Left renal pelvis (tissue), 4 donors: ENCODE measurements at places on chromosomes 1 and 21. TPM values are rescaled to one million over a fixed set of nuclear protein-coding genes. Genes with fewer than 3 reads are reported as not detected.

AMY1B gene
- polyA plus RNA-seq: 0.29 TPM

CLCA4 gene
- polyA plus RNA-seq: 0.13 TPM

DNA sequence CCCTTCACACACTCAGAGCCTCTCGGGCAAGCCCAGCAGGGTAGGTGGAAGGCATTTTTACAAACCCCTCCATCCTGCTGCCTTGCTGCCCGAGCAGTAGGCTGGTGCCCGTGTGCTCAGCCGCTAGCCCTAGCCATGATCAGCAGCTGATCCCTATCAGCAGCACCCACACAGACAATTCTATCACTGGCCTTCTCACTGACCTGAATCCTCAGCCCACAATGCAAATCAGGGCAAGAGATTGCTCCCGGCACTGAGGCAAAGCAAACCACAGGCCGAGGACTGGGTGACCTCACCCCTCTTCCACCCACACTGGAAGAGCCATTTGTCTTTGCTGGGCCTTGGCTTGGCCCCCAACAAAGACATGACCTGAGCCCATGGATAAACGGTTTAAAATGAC, 895 bp upstream of the PDZK1 start:
- no peak for DNase-seq

GRCh38 chr1:96400089-96400488, 321.5 kb upstream of the PTBP2 start:
- DNase-seq: no peak

- no peak for DNase-seq
Measured at GRCh38 chr1:98388441-98388840, 273.1 kb upstream of the SNX7 start.

DNA sequence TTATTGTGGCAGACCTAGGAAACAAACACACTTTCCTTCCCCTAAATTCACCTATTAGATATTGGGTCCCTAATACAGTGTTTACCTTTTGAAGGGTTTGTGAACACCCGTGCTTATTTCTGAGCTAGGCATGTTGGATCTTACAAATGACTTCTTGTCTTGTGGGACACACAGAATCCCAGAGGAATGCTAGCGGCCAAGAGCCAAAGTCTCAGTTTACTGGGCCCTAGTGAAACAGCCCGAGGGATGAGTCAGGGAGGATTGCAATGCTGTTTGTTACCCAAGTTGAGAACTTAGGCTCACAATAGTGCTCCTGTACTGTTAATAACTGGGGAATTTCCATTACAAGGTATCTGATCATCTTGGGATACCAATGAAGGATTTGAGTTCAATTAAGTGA, 100.1 kb upstream of the AKT3 start:
- DNase-seq: no peak

RGS16 gene
- polyA plus RNA-seq: 0.82 TPM

CD5L gene
- polyA plus RNA-seq: not detected

- DNase-seq: no peak
Measured at GRCh38 chr21:46646541-46647154, 11.2 kb downstream of the PRMT2 start.

- DNase-seq: no peak
Measured at GRCh38 chr1:45302505-45303150, 24.1 kb upstream of the HPDL start.

GRCh38 chr1:208251911-208252835, 8.0 kb upstream of the PLXNA2 start:
- DNase-seq: no peak

DNA sequence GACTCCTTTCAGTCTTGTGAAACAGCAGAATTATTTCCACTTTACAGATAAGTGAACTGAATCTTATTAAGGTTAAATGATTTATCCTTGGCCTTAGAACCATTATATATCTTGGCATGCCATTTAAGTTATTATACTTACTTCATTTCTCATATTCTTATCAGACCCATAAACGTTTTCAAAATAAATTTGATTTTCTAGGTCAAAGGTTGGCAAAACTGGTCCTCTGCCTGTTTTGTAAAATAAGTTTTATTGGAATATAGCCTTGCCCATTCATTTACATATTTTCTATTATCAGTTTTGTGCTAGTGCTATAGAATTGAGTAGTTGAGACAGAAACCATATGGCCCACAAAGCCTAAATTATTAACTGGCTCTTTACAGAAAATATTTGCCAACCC, 32.9 kb upstream of the SNRPE start:
- no peak for DNase-seq

DNA sequence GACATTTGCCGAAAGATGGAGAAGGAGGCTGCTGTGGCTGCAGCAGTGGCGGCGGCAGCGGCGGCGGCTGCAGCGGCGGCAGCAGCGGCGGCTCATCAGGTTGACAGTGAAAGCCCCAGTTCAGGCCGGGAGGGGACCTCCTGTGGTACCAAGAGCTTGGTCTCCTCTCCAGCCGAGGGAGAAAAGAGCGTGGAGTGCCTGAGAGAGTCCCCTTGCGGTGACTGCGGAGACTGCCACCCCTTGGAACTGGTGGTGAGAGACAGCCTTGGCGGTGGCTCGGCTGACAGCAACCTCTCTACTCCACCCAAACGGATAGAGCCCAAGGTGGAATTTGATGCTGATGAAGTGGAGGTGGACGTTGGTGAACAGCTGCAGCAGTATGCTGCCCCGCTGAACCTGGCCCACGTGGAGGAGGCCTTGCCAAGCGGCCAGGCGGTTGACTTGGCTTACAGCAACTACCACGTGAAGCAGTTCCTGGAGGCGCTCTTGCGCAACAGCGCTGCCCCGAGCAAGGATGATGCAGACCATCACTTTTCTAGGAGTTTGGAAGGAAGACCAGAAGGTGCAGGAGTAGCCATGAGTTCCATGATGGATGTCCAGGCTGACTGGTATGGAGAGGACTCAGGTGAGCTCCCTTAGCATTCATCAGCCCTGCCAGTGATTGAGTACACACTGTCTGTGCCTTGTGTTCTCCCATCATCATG, 6.3 kb downstream of the ZBTB8B start:
- no peak for DNase-seq

DNA sequence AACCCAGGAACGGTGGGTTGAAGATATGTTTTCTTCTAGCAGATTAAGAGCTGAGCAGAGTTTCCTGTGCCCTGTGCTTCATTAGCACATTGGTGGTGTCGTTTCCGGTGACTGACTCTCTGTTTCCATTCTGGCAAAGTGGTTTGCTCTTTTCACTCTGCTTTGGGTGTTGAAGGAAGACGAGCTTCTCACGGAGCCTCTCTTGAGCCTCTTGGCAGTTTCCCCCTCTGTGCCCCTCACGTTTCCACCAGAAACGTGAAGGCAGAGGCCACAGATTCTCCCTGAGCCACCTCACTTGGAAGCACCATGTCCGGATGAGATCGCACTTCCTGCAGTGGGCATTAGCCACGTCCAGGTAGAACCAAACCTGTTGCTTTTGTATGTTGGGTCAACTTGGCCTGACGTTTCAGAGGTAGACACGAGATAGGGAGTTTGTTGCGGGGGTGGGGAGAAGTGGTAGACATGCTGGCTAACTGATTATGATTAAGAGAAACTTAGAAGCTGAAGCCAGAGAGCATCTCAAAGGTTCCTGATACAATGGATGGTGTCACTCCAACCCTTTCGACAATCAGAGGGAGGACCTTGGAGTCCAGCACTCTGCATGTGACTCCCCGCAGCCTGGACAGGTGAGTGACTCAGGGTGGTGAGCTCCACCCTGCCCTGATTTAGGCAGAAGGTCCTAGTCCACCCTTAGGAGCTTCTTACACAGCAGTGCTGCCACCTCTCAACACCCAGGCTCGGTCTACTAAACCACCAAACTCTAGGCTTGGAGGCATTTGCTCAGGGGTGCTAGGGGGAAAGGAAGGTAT, at the start of gene LAX1:
TSS of gene LAX1 (plus strand) at position 155 of the 809 bp plus-strand sequence. CDS start at position 538, 383 bp downstream.
- DNase-seq: no peak

DNA sequence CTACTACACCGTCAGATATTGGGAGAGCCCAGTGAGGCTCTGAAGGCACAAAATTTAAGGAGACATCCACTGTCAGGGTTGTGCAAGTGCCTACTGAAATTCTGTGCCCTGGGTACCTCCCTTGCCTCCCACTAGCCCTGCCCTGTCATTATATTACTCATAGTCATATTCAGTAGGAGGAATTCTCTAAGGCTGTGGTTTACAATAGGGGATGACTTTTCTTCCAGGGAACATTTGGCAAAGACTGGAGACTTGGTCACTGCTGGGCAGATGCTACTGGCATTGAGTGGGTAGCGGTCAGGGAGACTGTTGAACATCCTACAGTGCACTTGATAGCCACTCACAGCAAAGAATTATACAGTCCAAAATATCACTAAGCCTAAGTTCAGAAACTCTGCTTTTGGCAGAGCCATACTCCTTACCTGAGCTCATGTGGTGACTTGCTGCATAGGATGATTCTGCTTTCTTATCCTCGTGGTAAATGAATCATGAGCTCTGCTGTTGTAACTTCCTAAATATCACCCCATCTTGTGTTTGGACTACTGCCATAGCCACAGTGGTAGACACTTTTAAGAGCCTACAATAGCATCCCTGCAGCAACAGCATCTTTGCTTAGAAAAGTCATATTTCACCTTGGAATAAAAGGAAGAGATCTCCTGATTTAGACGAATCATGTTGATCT, 563.4 kb upstream of the PLXNA2 start:
- no peak for DNase-seq

GRCh38 chr21:14923468-14923867, 141.3 kb downstream of the NRIP1 start:
- no peak for DNase-seq

DNA sequence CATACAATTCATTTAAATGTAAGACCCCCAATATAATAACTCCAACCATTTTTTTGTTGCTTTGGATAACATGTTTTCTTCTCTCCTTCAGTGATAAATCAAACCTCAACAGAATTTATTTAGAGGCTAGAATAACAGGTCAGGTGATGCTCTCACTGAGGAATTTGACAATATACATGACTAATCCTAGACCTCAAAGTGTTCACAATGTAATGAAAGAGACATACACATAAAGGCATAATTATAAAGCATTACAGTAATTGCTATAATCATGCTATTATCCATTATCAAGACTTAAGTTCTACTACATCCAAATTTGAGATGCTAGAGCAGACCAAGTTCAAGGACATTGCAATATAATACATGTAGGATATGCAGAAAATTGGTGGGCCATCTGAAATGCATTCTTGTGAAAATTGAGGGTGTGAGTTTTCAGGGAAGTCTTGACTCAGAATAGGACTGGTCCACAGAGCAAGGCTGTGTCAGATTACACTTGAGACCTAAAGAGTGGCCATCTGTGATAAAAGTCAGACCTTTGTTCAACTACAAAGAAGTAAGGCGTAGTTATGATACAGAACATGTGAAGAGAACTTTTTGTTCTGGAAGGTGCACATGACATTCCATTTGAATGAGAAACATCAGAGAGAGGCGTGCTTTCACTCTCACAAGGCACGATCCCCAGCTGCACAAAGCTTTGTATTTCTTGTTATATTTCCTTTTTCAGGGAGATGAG, 45.5 kb downstream of the UTP25 start:
- no peak for DNase-seq
